ENCODE measurements at places on chromosomes 5 and 9.

- DNase-seq: no peak
These were observed 910 bp downstream of the TRIM14 start for GRCh38 chr9:98117984-98118639.

DNA sequence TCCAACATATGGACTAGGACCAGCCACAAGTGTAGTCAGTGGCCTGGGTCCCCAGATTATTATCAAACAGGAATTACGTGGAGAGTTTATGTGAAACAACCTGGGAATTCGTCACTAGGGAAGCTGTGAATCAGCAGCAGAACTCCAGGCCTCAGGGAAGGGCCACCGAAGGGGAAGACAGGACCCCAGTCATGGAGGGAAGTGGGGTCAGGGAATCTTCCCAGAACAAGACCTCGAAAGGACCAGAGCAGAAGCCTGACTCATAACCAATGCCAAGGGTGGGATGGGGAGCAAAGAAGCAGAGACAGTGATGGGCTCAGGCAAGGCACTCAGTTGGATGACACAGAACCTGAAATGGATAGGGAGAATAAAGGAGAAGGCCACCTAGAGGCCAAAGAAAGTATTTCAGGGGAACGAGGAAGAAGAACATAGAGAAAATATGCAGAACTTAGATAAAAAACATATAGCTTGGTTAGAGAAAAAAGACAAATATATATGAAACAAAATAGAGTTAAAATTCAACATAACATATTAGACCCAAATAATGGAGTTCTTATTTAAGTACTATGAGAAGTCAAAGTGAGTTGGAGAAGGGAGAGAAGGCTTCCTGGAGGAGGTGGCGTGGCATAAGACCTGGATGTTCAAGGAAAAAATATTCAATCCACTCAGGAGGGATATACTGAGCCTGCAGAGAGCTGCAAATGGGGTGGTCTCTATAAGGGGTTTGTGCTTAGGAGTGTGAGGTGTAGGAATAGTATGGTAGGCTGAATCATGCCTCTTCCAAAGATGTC is 66.7 kb upstream of the CAST start:
- DNase-seq: no peak

GRCh38 chr5:62371409-62371808 is 32.3 kb downstream of the DIMT1 start:
- no peak for DNase-seq

- DNase-seq: no peak
These were observed 162.0 kb upstream of the SEMA6A start for GRCh38 chr5:116736671-116737070.

DNA sequence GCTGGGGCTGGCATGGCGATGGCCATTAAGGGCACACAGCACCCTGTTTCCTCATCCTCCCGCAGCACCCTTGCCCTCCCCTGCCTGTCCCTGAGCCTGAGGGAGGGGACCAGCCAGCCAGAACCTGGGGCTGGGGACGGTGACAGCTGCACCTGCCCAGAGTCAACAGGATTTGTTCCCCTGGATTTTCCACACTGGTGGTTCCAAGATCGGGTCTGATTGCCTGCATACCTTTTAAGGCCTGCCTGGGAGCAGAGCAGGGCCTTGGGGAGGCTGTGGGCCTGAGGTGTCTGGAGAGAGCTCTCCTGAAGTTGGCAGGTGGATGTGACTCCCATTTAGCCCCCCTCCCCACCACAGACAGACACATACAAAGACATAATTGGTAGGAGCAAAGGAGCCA is 61.0 kb upstream of the C5orf58 start:
- no peak for DNase-seq

DNA sequence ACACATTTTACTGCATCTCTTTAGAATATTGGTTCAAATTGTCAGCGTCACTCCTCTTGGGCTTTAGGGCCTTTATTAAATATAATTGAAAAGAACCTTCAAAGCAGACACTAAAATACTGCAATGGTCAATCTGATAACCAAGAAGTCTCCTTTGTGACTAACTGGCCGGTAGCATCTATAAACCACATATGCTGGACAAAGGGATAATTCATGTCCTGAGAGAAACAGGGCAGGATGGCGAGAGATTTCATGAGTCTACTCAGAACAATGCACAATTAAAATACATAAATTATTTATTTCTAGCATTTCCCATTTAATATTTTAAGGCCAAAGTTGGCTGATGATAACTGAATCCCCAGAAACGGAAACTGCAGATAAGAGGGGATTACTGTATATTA is 1083.4 kb upstream of the CDH18 start:
- DNase-seq: no peak

- DNase-seq: peak; percentile 64
These were observed 7.7 kb upstream of the CFAP157 start for GRCh38 chr9:127698985-127699670.

- DNase-seq: no peak
These were observed 229.7 kb downstream of the MRPS30 start for GRCh38 chr5:45038366-45038987.

- no peak for DNase-seq
These were observed 77.3 kb upstream of the ATP10B start for GRCh38 chr5:160929360-160929759.

- DNase-seq: no peak
These were observed 24.1 kb downstream of the BICD2 start for GRCh38 chr9:92740446-92740961.

GRCh38 chr5:138639326-138639725 is 64.1 kb upstream of the HSPA9 start:
- DNase-seq: no peak

GRCh38 chr9:130934702-130935647 is 4.1 kb downstream of the FIBCD1 start:
- DNase-seq: no peak

- DNase-seq: no peak
These were observed 23.9 kb upstream of the SAP30L start for GRCh38 chr5:154421868-154422267.

- DNase-seq: no peak
These were observed 410.2 kb downstream of the ACTL7B start for GRCh38 chr9:108445431-108446071.

GRCh38 chr5:131286400-131286715 is 22.5 kb downstream of the CDC42SE2 start:
- no peak for DNase-seq

GRCh38 chr5:37825334-37825915 is 14.4 kb downstream of the GDNF start:
- DNase-seq: no peak

DNA sequence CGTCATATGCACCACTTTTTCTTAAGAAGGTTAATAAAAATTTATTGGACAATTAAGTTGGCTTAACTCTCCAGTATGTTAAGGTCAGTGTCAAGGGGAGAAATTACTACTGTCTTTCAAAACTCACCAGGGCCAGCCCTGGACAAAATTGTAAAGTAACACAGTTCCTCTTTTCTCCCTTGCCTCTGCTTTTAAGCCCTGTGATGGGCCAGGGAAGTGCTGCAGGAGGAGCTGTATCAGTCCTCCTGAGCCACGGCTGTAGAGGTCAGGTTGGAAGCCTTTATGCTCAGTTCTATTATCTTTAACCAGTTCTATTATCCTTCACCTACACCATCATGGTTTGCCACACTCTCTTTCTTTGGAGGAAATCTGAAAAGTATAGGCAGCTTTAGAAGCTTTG is 11.5 kb upstream of the PPP2R2B start:
- DNase-seq: no peak

DNA sequence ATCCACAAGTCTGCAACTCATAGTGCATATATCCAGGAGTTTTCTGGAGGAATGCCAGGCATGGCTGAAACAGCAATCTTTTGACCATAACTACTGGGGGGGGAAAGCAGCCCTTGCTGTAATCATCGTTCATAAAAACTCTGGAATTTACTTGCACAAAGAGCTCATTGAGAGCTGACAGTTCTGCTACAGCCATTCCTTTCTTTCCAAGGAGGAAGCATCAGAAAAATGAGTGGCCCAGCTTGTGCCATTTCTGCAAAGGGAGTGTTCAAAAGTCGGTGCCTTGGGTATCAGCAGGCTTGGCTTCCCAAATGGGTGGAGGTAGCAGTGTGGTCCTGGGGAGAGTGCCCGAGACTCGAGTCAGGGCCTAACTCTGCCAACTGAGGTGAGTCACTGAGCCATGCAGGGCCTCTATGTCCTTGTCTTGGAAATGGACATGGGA is 101.5 kb downstream of the GCNT1 start:
- DNase-seq: no peak

GRCh38 chr5:146027751-146028150 is 77.6 kb downstream of the PLAC8L1 start:
- no peak for DNase-seq

GRCh38 chr9:14373336-14373666 is 59.4 kb upstream of the NFIB start:
- DNase-seq: no peak

- DNase-seq: no peak
These were observed 9.7 kb upstream of the RIOK2 start for GRCh38 chr5:97192580-97193354.

- DNase-seq: no peak
These were observed 30.7 kb downstream of the FOCAD start for GRCh38 chr9:20714442-20715415.

DNA sequence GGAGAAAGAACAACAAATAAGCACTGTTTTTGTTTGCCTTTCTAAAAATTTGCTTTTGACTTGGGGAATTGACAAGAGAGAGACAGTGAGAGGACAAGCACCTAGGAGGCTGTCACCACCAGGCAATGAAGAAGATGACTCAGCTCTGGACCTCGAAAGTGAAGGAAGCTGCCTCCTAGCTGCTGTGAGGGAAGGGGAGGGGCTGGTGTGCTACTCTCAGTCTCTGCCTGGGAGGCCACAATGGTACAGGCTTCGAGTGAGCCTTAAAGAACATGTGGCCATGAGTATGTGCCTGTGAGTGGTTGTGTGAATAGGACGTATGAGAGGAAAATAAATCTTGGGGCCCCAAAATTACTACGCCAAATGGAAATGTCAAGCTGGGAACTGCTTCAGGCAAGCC is 7.1 kb upstream of the PLK2 start:
- DNase-seq: no peak

GRCh38 chr5:63959177-63959982 is 2.9 kb downstream of the HTR1A start:
- no peak for DNase-seq

DNA sequence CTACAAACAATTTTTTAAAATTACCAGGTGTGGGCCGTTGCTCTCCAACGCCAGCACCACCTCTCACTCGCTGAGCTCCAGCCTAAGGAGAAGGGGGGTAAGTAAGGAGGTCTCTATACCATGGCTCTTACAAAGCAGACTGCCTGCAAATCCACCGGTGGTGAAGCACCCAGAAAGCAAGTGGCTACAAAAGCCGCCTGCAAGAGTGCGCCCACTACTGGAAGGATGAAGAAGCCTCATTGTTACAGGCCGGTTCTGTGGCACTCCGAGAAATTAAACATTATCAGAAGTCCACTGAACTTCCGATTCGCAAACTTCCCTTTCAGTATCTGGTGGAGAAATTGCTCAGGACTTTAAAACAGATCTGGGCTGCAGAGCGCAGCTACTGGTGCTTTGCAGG is 46.0 kb downstream of the CDO1 start:
- no peak for DNase-seq

DNA sequence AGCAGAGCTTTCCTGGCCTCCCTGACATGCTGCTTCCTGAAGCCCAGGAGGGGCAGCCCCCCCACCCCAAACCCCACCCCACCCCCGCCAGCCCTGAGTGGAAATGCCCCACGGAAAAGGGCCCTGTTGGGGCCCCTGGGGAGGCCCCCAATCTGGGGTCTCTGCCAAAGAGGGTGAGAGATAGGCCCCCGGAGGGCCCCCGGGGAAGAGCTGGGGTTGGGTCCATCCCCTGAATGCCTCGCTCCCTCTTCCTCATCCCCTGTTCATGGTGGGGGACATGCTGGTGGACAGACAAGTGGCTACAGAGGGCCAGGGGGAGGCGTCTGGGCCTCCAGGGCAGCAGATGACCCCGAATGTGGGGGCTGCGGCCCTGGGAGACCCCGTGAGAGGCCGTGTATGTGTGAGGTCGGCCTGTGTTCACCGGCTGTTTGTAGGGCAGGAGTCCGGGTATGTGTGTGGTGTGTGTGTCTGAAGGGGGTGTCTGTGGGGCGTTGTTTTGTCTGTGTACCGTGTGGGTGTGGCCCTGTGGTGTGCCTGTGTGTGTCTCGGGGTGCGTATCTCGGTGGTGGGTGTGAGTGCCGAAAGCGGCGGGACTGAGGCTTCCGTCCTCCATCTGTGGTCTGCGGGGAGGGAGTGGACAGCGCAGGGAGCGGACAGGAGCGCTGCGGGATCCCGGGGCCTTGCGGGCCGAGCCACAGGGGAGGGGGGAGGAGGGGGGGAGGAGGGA is 11.3 kb downstream of the C9orf50 start:
- peak; percentile 31 for DNase-seq

GRCh38 chr9:113477058-113477457 is 13.5 kb downstream of the RGS3 start:
- DNase-seq: no peak

DNA sequence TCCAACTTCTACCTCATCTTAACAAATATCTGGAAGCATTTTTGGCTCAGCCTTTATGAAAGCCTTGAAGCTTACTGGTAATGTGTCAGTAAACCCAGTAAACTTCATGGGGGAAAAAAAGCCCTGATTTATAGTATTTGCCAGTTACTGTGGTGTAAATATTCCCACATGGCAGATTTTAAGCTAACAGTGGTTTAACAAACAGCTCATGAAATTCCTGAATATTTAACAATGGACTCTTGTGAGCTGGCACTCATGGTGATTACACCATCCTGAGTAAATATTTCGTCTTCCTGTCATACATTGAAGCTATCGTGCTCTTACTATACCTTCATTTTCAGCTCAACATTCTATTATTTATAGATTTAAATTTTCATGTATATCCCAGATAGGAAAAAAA is 57.0 kb upstream of the ACOT12 start:
- DNase-seq: no peak

DNA sequence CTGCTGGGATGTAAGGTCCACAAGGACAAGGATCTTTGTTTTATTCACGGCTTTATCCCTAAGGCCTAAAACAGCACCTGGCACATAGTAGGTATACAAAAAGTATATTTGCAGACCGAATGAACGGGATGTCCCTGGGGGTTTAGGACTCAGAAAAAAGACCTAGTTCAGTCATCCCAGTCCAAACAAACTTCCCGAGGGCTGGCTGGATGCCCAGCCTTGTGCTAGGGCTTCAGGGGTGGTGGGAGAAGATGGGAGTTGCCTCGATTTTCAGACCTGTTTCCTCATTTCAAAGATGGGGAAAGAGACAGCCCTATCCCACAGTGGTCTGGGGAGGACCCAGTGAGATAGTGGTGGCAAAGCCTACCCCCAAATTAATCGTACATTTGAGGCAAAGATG is 3.0 kb upstream of the PROB1 start:
- DNase-seq: no peak

- DNase-seq: no peak
These were observed 154.3 kb downstream of the SPOCK1 start for GRCh38 chr5:137344723-137345322.

DNA sequence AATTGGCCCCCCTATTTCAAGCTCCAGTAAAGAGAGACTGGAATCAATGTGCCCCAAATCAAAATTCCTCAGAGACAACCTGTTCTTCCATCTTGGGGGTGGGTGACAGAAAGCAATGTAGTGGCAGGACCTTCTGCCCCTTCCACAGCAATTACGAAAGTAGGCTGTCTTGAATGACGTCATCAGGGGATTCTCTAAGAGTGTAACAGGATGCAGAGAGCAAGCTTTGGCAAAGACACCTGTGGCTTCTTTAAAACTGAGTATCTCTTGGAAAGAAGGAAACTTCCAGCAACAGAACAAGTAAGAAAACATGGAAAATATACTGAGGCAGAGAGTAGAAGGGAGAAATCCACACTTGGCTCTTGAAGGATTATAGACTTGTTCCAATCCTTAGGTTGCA is 247.6 kb upstream of the PDE4D start:
- no peak for DNase-seq

GRCh38 chr9:113177251-113177650 is 26.4 kb downstream of the SLC31A2 start:
- DNase-seq: no peak

- DNase-seq: no peak
These were observed 15.3 kb downstream of the ESM1 start for GRCh38 chr5:54969856-54970828.

Data from stimulated activated CD8-positive, alpha-beta memory T cell treated with anti-CD3 and anti-CD28 coated beads, Interleukin-7, amount 100 ng/mL, for 1 hour (primary cell).